ENCODE measurements at places on chromosomes 1 and 21. TPM values are rescaled to one million over a fixed set of nuclear protein-coding genes. Genes with fewer than 3 reads are reported as not detected.

Gene MCM3AP
- 38.8 TPM for total RNA-seq

Gene TTC3
- total RNA-seq = 165 TPM

Gene ZNF593
- total RNA-seq = 5.4 TPM

Gene SIM2
- not detected for total RNA-seq

Gene OXCT2
- 0.73 TPM for total RNA-seq

Gene KLHDC9
- total RNA-seq = not detected

Gene HFM1
- 0.10 TPM for total RNA-seq

Gene OR2T8
- total RNA-seq = 0.10 TPM

Gene ASTN1
- not detected for total RNA-seq

Gene E2F2
- 2.7 TPM for total RNA-seq
